NCI-H1930 (cell line): ENCODE measurements at places on chromosomes 1 and 21.

DNA sequence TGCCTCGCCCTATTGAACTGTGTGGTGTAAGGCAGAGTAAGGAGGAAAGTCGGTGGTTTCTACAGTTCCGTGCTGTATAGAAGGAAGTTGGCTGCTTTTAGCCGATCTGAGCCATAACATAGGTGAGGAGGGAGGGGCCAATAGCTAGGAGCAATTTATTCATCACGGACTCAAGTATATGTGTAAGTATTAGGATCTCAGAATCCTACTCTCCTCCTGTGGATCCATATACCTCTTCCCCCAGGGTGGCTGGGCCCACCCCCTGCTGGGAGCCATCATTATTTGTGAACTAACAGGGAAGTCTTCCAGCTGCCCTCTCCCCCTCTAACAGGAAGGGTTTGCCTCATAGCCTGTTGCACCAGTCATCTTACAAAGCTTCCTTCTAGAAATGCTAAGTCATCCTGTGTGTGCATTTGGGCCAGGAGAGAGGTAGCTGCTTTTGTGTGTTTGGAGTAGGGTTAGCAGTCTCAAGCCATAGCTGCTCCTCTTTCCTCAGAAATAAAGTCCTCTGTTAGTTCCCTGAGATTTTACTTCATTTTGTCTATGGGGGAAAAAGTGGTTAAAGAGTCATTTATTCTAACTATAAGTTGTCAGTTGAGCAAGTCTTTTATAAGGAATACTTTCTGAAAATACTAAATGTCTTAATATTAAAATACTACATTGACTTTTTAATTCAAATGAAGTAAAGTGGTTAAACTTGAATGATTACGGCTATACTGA, 14.9 kb upstream of the CENPS start:
- no peak for DNase-seq

- DNase-seq, result no peak
Observed at GRCh38 chr1:80535466-80535865, 1265.3 kb upstream of the ADGRL2 start.

- DNase-seq, result no peak
Observed at GRCh38 chr21:46569081-46569480, 35.8 kb downstream of the S100B start.

GRCh38 chr1:61441723-61442262, 283.1 kb downstream of the TM2D1 start:
- DNase-seq, result no peak

- no peak for DNase-seq
Observed at GRCh38 chr1:232686346-232686745, 56.4 kb upstream of the SIPA1L2 start.

DNA sequence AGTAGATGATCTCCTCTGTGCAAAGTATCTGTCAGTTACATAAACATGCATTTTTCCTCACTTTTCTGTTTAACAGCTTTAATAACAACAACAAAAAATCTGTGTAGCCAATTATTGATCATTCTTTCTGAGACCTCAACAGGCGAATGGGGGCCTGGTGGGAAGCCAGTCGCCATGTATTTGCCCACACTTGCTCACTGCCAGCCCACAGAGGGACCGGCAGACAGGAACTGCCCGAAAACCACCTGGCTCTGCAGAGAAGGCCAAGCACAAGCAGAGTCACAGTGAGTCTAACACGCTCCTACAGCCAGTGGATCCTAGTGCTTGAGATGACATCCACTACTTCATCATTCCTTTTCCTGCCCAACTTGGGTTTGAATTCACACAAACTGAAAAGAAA, 56.1 kb downstream of the NPHP4 start:
- DNase-seq, result no peak

DNA sequence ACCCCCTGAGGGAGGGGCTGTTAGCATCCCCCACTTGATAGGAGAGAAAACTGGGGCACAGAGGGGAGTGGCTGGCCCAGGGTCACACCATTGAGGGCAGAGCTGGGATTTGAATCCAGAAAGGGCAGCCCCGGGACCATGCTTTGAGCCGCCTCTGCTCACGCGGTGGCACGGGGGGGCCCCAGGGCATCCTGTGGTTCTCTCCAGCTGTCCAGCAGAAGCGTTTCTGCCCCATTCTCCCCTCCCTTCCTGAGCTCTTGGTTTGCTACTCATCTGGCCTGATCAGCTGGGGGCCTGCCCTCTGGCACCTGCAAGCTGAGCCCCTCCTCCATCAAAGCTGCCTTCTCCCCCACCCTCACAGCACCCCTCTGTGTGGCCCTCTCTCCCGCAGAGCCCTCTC, 37.5 kb downstream of the FBXO2 start:
- no peak for DNase-seq

DNA sequence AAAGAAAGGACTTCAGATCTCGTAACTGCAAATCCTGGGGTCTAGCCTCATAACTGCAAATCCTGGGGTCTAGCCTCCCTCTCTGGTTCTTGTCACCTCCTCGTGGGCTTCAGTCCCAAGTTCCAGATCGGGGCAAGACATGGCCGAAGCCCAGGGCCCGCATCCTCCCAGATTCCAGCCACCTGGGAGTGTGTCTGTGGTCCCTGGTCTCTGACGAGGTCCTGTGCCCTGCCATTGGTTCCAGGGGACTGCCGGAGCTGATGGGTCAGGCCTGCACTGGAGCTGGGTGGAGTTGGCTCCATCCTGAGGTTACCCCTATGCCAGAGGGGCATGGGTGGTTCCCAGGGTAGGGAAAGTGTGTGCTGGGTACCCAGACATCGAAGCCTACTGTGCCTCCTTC, 17.7 kb upstream of the C1orf174 start:
- no peak for DNase-seq
